A549 treated with ZK216348 at 1 μM for 4 hours (cell line): ENCODE measurements at places on chromosomes 6 and 20. TPM values are rescaled to one million over a fixed set of nuclear protein-coding genes. Genes with fewer than 3 reads are reported as not detected.

LGSN gene
- 1.7 to 3.4 TPM (median 3.0 TPM) in 5 replicates for total RNA-seq

EMILIN3 gene
- total RNA-seq = 0.11 to 0.49 TPM (median 0.46 TPM) in 5 replicates

SPEF1 gene
- 1.0 to 2.4 TPM (median 1.8 TPM) in 5 replicates for total RNA-seq

FLRT3 gene
- 1.6 to 2.2 TPM (median 1.8 TPM) in 5 replicates for total RNA-seq

GABBR1 gene
- total RNA-seq = 3.7 to 8.2 TPM (median 5.7 TPM) in 5 replicates

ATAT1 gene
- total RNA-seq = 5.2 to 6.5 TPM (median 5.7 TPM) in 5 replicates
